ENCODE measurements at places on chromosomes 3 and 15.

DNA sequence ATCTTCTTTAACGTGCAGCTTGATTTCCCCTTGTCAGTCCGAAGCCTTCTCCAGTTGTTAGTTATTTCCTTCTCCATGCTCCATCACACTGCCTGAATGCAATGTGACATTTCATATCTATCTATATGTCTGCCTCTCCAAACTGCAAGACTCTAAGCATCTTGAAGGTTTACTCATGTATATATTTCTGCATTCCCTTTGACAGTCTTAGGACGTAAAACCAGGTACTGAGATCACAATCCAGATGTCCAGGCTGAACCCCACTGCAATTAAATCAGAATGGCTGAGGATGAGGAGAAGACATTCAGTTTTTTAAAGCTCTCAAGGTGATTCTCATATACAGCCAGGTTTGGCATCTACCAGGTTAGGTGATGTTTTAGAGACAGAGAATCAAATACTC lies 6.1 kb upstream of the SATB1 start:
- DNase-seq = no peak

DNA sequence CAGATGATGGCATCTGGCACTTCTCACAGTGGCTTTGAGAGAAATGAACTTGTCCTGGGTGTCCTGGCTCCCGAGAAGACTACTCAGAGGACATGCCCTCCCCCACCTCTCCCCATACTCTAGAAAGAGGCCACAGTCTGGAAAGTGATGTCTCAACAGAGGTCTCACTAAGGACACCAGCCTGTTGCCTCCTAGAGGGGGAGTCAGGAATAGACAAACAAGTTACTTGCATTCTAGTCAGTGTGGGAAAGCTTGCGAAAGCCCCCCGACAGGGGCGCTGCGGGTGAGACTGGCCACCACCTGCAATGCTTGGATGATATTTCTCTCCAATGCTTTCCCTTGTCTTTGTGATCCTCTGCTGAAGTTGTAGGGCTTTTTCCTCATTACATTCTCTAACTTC lies 17.2 kb downstream of the B4GALT4 start:
- DNase-seq = no peak

DNA sequence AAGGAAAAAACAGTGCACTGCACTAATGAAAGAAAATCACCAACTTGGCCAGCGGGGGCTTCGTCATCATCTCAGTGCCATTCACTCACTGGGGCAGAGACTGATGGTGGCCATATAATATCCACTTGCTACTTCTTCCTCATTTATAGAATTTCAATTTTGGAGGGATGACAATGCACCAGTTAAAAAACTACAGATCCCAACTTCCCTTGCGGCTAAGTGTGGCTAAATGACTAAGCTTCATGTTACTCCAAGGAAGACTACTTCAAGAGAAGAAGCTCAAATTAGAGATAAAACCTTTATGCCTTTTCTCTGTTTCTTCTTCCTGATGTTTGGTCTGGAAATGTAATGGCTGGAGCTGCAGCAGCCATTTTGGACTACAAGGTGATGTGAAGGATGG lies 38.8 kb downstream of the NGLY1 start:
- DNase-seq = no peak

DNA sequence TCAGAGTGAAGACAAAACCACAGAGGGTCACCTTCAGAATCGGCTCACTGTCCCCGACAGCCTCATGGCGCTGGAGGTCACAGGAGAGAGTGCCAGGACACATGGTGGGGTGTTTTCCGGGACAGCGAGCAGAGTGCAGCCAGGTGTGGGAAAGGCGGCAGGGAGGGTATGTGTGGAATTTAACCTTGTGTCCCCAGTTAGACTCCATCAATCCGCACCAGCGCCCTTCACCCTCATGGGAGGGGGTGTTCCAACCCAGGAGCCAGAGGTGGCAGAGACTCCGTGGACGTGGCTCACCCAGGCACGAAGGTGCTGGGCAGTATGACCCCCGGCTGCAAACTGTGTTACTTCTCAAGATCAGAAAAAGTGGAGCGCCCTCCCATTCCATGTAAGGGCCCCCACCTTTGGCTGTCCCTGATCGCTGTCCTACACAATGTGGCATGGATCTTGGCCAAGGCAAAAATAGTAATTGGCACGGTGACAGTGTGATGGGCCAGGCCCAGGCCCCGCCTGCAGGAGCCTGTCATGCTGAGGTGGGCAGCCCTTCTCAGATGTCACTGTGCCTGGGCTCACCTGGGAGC lies 190.3 kb downstream of the XXYLT1 start:
- no peak for DNase-seq

DNA sequence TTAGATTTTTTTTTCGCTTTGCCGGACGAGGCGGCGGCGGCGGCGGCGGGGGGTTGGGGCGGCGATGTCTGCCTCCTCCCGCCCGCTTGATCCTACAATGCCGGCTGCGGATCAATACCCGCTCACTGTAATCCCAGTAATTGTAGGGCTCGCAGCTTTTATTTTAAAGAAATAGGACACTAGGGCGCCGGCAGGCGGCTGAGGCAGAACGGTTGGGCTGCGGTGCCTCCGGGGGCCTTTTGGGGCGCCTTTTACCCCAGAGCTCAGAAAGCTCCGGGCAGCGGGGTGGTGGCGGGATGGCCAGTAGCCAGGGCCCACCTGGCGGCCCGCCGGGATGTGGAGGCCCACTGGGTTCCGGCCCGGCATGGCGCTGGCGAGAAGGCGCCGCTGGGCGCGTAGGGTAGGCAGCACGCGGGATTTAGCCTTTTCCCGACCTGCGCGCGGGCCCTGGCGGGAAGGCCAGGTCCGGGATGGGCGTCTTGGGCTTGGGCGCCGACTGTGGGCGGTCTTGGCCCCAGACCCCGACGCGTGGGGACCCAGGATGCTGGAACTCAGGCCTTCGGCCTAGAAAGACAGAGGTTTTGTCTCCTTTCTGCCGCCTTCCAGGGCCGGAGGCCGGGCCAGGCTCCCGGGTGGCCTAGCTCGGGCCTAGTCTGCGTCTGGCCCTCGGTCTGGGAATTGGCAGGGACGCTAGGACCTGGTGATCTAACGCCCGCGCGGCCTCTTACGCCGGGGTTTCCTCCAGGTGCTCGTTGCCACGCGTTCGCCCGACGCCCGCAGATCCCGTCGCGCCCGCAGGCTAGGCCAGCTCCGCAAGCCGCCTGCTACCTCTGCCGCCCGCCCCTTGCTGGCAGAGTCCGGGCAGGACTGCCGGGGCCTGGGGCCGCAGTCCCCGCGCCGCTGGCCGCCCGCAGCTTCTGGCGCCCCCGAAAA lies 15.5 kb upstream of the ONECUT1 start:
- DNase-seq = no peak

DNA sequence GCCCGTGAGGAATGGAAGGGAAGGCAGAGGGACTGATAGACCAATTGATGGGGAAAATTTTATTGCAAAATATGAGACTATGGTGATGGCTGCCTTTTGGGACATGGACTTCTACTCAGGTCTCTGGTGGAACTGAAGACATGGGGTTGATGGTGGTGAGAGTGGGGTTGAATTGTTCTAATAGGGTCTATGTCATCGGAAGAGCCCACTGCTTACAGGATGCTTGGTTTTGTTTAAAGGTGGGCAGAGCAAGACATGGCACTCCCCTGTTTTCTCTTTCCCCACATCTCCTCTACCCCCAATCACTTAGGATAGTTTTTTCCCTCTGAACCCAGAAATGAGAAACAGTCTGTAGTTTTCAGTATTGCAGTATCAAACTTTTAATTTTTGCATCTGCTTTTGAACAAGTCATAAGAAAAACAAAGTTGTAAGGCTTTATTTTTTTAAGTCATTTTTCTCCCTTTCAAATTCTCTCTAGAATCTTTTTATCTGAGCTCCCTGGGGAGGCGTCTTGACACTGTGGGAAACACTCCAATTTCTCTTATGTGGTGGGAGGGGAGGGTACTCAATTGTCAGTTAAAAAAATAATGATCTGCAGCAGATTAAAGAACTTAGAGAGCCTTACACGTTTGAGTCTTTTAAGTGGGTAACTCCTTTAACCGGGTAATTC lies 276.2 kb upstream of the TBC1D5 start:
- peak; percentile 9 for DNase-seq

- no peak for DNase-seq
These were observed 4.6 kb downstream of the IGDCC3 start for GRCh38 chr15:65373163-65373651.

GRCh38 chr15:42584031-42584765 lies 8.8 kb downstream of the STARD9 start:
- DNase-seq = no peak

DNA sequence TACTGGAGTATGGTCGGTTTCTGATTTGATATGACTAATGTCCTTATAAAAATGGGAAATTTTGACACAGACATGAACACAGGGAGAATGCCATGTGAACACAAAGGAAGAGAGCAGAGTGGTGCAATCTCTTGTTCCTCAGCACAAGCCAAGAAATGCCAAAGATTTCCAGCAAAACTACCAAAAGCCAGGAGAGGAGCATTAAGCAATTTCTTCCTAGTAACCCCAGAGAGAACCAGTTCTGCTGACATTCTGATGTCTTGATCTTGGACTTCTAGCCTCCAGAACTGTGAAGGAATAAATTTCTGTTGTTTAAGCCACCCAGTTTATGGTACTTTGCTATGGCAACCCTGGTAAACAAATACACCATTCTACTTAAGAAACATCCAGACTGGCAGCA lies 227.8 kb upstream of the MRPL3 start:
- DNase-seq = peak; percentile 47

- DNase-seq = no peak
These were observed 48.3 kb downstream of the PRTG start for GRCh38 chr15:55694652-55695150.

All from adipocyte (in vitro differentiated cells).